Neural progenitor cell (in vitro differentiated cells): ENCODE measurements at places on chromosomes 5 and 9.
A peak's percentile ranks its signal among the peaks of the same experiment; 100 is the strongest.

DNA sequence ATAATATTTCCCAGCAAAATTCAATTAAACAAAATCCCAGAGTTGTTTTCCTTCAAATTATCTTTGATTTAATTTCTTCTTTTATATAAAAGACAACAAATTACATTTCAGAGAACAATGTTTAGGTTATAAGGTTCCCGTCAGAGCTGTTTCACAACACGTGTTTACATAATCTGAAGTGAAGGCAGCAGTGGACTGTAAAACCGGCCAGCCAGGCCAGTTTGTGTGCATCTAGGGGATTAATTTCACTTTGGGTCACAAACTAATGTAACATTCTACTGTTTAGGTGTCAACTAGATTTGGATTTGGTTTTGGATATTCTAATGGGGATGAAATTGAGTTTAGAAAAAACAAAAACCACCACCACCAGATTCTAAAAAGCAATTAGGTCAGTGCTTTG lies 86.5 kb upstream of the PLPP1 start:
- no peak for DNase-seq

DNA sequence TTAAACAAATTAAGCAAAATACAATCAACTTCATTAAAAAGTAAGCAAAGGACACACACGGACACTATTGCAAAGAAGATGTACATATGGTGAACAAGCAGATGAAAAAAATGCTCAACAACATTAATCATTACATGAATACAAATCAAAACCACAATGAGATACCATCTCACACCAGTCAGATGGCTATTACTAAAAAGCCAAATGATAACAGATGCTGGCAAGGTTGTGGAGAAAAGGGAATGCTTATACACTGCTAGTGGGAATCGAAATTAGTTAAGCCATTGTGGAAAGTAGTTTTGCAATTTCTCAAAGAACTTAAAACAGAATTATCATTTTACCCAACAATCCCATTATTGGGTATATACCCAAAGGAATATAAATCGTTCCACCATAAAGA lies 636.2 kb upstream of the ST8SIA4 start:
- no peak for DNase-seq

DNA sequence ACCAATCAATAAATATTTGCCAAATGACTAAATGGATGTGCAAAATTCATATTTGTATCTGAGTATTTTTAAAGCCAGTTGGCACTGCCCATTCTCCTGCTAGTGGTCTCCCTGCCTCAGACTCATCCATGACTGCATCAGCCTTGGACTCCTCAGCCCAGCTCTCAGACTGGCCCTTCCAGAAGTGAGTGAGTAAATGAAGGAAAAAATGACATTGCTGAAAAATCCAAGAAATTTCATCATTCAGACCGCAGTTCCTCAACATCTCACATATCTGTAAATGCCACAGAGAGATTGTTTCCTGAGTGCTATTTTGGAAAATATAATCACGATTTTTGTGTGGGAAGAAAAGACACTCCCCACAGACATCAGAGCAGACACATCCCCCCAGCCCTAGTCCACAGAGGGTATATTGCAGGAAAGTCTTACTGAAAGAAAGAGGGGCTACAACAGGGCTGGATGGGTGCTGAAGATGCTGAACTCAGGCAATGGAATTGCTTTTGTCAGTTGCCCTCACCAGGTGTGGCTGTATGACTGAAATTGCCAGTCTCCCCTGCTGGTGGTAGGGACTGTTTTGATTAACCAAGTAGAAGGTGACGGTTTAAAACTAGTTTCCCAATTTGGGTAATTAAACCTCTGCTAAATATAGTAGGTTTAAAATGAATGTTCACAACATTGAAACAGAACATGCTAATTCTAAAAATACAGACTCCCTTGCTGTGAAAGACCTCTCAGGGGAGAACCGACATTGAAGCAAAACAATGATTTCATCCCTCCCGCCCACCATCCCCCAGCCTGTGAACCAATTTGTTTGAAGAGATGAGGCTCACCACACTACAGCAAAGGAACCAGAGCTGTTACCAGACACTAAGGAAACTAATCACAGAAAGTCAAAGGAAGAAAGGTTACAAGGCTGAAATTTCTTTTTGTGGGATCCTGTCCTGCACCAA lies 158.8 kb downstream of the DEPDC1B start:
- DNase-seq: peak; percentile 13

DNA sequence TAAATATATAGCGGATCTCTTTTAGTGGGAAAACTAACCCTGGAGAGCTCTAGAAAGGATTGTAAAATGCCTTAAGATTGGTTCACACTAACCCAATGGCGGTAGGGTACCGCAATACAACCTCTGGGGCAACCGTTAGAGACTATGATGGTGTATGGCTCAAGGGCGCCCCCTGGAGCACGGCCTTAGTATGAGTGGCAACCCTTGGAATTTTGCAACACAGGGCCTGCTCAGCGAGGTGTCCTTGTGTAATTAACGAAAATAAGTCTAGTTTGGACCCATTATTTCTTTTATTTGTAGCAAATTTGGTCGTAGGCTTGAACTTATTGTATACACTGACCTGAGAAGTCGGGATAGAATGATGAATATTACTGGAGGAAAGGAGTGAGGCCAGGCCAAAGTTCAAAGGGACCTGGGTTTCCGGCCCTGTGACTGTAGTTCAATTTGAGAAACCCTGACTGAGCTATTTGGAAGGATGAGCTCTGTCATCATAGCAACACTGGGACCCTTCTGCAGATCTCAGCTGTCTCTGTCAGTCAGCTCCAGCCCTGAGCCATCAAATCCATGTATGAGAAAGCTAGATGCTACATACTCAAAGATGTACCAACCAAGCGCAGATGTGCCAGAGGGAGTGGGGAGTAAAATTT lies 54.8 kb downstream of the CAMK4 start:
- DNase-seq: peak; percentile 82

- no peak for DNase-seq
Observed at GRCh38 chr9:34540827-34541226, 18.0 kb upstream of the ENHO start.

DNA sequence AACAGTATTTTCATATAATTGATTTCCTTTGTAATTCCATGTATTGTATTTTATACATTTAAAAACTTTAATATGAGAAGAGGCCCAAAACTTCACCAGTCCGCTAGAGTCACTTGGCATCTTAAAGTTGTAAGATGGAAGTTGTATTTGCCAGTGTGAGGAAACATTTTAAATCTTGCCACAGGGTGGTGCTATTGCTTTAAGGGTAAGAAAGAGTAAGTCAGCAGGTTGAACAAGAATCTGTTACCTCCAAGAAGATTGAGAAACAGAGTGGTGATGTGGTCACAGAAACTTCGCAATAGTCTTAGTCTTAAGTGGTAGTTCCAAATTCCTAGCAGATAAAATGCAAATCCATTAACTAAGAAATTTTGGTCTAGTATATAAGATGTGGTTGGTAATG lies 39.8 kb upstream of the RANBP6 start:
- DNase-seq: peak; percentile 80

GRCh38 chr9:134552349-134552990 lies 89.1 kb upstream of the COL5A1 start:
- DNase-seq: no peak

DNA sequence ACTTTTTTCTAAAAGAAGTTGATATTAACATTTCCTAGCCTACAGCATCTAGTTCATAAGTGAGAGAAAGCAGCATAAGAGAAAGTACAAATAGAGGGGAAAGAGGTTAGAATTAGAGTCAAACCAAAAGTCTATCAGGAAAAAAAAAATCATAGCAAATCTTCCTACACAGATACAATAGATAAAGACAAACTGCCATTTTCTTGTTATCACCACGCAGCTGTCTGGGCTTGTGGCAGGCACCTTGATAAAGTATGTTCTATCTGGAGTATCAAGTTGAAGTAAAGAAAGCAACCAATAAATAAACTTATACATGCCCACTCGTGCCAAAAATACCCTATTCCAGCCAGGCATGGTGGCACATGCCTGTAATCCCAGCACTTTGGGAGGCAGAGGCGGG lies 5.3 kb upstream of the NR4A3 start:
- no peak for DNase-seq

- no peak for DNase-seq
Observed at GRCh38 chr9:91776409-91777291, 173.4 kb downstream of the ROR2 start.

DNA sequence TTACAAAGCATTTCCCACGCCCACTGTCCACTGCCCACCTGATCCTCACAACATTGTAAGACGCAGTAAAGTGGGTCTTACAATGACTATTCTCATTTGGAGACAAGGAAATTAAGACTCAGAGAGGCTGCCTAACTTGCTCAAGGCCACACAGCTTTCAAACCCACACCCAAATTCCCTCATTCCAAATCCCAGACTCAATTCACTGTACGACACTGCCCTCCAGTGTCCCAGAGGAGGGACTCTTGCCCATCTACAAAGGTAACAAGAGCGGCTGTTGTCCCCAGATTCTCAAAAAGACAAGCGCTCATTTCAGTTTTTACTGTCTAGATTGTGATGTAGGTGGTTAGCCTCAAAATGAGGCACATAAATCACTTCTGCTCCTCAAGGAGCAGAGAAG lies 184.6 kb downstream of the ACTL7B start:
- DNase-seq: peak; percentile 53

DNA sequence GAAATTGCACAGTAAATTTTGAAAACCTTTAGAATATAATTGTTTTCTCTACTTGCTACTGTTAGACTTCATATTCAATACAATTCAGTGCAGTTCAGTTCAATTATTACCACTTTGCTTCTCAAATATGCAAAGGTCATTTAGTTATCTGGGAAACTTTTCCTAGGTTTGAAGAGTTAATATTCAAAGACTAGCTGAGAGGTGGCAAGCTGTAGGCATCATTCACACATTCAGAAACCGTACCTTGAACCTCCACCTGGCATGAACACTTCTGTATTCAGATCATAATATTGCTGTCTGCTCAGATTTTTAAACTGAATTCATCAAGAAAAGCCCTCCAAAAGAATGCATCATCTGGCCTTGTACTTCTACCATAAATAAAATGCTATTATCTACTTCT lies 162.1 kb upstream of the PCSK5 start:
- no peak for DNase-seq

GRCh38 chr9:72856972-72857623 lies 95.8 kb downstream of the ALDH1A1 start:
- DNase-seq: peak; percentile 46

DNA sequence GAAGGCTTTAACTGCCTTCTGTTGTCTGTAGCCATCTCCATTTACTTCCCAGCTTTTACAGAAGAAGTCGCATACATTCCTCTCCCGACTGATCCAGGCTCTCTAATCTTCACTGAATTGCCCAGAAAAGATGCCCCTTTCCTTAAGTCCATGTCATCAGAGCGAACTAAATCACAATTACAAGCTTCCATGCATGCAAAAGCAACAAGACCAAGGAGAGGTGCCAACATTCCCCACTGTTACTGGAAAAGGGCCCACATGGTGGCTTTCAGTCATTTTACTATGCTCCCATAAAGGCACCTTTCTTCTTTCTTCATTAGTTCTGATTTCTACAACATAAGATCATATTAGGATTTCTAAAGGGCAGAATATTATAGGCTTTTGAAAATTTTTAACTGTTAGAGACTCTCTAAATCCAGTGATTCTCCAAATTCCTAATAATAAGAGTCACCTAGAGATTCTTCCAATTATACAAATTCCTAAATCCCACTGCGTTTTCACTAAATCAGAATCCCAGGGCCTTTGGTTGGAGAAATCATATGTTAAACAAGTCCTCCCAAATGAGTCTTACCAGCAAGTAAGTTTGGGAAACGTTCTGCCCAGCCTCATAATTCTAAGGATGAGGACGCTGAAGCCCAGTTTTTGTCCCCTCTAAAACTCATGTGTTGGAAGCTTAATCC lies 17.0 kb upstream of the ZFR start:
- no peak for DNase-seq

DNA sequence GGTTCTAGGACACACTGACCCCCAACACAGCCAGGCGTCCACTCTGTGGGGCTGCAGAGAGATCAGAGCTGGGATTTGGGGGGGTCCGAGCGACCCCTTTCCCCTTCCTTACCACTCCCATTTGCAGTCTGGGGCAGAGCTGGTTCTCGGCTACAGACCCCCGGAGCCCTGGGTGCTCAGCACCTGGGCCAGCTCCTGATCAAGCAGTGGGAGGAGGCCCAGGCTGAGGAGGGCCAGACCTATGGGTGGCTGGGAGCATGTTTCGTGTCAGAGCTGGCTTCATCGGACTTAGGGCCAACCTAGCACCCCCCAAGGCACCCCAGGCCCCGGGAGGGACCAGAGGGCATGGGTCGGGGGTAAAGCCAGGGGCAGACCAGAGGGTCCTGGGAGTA lies 7.6 kb downstream of the GRIN1 start:
- peak; percentile 39 for DNase-seq

- DNase-seq: no peak
Observed at GRCh38 chr5:161483721-161484120, 62.8 kb downstream of the GABRB2 start.

- DNase-seq: no peak
Observed at GRCh38 chr9:119559986-119560385, 190.8 kb upstream of the BRINP1 start.

DNA sequence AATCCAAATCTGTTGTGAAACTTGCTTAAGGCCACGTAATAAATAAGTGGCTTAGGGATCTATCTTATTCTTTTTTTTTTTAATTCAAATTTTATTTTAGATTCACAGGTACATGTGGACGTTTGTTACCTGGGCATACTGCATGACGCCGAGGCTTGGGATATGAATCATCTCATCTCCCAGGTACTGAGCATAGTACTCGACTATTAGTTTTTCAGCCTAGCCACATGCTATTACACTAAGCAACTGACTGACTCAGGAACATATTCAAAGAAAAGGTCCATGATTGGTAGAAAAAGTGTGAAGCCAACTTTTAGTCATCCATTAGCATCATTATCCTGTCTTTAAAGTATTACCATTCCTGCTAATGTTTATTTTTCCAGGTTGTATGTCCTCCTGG lies 1103.5 kb upstream of the DMAC1 start:
- no peak for DNase-seq

DNA sequence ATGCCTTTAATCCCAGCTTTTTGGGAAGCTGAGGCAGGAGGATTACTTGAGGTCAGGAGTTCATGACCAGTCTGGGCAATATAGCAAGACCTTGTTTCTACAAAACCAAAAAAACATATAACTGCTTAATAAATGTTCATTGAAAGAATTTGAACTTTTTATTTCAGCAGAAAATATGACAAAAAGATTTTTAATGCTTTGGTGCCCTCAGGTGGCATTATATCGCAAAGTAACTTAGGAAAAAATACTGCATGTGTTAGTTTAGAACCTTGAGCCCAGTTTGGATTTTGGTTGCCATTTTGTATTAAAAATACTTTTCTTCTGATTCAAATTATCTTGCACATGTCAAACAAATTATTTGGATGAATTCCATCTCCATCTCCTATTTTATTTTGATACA lies 103.2 kb downstream of the GPBP1 start:
- DNase-seq: no peak

- DNase-seq: no peak
Observed at GRCh38 chr9:34686732-34687131, 4.3 kb downstream of the CCL19 start.

DNA sequence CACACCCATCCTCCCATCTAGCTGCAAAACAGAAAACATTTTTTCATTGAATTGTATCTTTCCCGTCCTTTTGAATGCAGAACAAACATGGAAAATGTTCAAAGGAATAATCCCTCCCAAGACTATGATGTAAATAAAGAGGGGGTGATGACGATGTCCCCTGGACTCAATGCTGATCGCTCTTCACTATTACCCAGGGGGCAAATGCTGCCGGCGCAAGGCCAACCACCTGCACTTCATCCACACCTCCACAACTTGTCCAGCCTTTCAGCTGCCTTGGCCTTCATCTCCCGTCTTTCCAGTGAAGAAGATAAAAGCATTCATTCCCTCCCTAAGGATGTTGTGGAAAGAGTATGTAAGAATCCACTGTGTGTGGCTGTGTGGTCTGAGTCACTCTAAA lies 240.3 kb downstream of the AGTPBP1 start:
- no peak for DNase-seq
